ENCODE measurements at places on chromosomes 12 and 14.

DNA sequence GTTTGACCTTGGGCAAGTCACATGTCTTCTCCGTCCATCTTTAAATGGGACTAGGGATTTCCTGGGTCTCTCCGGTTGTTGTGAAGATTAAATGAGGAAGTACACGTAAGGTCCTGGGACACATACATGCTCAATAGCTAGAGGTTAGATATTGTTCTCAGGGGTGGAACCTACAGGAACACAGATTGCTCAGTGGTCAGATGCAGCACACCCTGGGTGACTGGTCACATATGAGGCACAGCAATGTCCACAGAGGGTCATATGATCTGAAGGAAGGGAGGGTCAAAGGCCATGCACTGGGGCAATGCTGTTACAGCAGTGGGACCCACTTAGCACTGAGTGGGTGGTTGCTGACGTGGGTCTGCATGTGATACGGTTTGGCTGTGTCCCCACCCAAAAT lies 11.4 kb upstream of the SLC8B1 start:
- no peak for DNase-seq

GRCh38 chr12:102876883-102877282 lies 40.2 kb downstream of the PAH start:
- DNase-seq: no peak

- no peak for DNase-seq
These were observed 72.0 kb upstream of the RESF1 start for GRCh38 chr12:31887109-31887811.

GRCh38 chr12:12661086-12661856 lies 34.7 kb downstream of the GPR19 start:
- DNase-seq: no peak

- no peak for DNase-seq
These were observed 59.1 kb upstream of the MED13L start for GRCh38 chr12:116336542-116337065.

- no peak for DNase-seq
These were observed 182.3 kb downstream of the PELI2 start for GRCh38 chr14:56300495-56300894.

DNA sequence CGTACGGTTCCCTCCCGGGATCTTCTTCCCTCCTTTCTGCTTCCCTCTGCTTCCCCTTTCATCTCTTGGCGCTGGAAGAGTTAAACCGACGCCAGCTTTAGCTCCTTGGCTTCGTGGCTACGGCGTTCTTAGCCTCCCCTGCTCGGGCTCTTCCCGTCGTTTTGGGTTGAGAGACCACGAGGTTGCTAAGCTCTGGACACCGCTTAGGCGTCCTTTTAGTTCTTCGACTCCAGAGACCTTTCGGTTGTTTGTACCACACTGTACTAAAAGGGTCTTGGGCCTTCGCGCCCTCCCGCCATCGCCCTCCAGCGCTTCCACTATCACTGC lies 545 bp downstream of the CPSF2 start:
- DNase-seq: no peak

DNA sequence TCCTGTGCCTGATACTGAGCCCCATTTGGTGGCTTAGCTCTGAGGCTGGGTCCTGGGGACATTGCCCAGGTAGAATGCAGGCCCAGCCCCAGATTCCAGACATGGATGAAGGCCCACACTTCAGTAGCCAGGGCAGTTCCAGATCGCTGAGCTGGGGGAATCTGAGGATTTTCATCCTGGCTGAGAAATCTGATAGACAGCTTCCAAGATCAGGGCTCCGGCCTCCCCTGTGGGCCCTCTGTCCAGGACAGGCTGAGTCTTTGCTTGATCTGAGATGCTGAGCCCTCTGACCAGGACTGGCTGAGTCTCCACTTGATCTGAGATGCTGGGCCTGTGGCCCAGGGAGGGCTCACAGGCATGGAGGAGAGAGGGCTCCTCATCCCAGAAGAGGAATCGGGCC lies 3.3 kb upstream of the RASAL1 start:
- DNase-seq: no peak

- DNase-seq: no peak
These were observed 103.0 kb downstream of the CRADD start for GRCh38 chr12:93780101-93780641.

- no peak for DNase-seq
These were observed 43.6 kb downstream of the RAD51B start for GRCh38 chr14:67863223-67863622.

GRCh38 chr12:107602446-107602845 lies 83.2 kb upstream of the PWP1 start:
- no peak for DNase-seq

- no peak for DNase-seq
These were observed 59.8 kb downstream of the CNTN1 start for GRCh38 chr12:40752011-40752410.

DNA sequence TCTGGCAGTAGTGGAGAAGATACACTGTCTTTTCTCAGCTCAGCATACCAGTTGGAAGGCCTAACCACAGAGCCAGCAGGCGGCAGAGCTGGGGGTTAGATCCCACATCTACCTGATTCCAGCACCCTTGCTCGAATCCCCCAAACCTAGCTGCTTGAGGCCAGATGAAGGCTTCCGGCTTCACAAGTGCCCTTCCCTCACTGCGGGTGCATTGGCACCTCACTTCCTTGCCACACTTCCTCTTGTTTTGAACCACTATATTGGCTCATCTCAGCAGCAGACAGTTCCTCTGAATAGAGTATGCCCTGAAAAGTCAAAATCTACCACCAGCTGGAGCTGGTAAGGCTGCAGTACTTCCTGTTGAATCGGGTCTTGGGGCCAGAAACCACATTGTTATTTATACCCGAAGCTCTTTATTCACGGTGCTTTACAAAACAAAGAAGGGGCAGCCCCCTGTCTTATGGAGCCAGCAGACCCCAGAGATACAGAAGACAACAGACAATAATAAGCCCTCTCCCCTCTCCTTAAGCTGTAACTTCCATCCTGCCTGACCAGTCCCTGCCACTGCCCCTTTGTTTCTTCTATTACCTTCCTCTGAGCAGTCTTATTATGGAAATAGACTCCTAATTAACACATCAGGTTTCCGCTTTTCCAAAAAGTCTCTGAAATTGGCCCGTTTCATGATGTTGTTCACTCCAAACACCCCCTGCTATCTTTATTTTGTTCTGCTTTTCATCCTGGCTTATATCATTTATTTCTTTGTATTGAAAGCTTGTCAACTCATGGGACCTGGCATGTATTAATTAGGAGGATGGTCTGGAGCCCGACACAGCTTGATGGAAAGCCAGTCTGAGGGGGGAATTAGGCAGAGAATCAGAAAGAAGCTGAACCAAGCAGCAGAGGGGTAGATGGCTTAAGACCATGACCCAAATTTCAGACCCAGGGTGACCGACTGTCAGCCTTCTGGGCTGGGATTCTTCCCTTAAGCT lies 233.5 kb downstream of the EFCAB11 start:
- DNase-seq: peak; percentile 64

DNA sequence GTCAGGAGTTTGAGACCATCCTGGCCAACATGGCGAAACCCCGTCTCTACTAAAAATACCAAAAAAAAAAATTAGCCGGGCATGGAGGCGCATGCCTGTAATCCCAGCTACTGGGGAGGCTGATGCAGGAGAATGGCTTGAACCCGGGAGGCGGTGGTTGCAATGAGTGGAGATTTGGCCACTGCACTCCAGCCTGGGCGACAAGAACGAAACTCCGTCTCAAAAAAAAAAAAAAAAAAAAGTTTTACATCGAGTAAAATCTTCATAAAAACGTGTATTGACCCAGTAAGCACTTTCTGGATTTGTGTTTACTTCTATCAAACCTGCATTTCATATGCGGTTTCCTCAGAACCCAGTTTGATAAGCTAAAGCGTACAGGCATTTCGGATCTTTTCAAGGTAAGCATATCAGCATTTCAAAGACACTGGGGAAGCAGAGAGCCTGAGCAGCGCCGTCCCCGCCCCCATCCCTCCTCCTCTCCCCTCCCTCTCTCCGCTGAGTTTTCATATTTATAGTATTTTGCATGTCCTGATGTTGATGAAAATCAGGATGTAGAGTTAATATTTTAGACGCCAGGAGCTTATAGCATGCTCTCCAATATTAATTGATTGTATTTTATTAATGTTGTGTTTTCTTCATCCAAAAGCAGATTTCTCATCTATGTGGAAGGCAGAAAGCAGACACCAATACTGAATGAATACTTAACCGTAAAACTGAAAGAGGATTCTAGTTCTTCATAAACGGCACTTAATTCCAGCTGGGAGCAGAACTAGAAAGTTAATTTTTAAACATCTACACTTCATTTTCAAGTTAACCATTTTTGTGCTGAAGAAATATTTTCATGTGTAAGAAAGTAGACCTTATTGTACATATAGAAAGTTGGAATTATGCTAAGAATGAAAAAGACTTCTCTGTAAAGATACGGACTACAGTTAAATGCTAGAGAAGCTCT lies 9.2 kb upstream of the HIP1R start:
- DNase-seq: no peak

GRCh38 chr12:116069943-116070342 lies 207.6 kb downstream of the MED13L start:
- no peak for DNase-seq

DNA sequence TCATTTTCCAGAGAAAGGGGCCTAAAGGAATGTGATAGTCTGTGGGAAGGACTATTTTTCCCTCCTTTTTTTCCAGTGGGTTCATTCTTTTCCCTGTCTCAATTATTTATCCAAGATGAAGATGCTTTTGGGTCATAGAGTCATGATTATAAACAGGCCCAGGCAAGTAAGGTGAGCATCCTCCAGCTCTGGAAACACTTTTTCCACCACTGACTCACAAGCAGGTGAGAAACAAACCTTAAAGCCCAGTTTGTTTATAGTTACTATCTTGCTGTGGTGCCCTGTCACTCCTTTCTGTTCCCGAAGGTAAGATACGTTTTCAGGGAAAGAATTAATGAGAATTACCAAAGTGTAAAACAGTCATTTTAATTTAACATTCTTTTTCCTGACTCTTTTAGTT lies 107.7 kb upstream of the IFNG-AS1 start:
- DNase-seq: no peak

DNA sequence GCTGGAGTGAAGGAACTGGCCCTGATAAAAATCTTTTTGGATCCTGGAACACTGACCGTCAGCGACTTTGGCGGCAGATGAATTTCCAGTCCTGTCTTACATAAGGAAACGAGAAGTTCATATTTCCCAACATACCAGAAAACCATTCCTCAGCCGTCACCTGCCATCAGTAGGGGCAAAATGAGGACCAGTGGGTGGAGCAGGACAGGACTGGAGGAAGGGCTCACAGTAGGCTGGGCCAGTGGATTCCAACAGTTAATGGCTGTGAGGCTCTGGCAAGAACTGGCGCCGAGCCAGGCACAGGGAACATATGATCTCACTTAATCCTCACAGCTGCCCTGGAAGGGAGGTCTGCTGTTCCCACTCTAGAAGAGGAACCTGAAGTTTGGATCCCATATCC lies 67.2 kb upstream of the FAM181A start:
- DNase-seq: no peak

GRCh38 chr14:102055181-102055901 lies 31.5 kb downstream of the HSP90AA1 start:
- no peak for DNase-seq

DNA sequence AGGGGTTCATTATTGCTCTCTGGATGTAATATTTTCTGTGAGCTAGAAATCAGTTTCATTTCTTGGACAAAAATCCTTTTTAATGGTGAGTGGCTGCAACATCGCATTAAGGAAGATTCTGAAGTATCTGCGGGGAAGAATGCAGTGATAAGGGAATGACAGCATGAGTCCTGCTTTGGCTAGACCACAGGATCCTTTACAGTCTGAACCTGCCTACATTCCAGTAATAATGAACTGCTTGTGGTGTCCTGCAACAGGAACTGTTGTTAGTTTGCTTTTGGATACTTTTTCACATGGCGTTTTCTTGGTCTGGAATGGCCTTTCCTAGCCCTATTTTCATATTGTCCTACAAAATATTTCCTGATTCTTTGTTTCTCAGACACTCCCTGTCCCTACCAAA lies 15.7 kb downstream of the MDM2 start:
- no peak for DNase-seq

All from right atrium auricular region (tissue), 2 donors.